ENCODE measurements at places on chromosomes 11 and 22.

DNA sequence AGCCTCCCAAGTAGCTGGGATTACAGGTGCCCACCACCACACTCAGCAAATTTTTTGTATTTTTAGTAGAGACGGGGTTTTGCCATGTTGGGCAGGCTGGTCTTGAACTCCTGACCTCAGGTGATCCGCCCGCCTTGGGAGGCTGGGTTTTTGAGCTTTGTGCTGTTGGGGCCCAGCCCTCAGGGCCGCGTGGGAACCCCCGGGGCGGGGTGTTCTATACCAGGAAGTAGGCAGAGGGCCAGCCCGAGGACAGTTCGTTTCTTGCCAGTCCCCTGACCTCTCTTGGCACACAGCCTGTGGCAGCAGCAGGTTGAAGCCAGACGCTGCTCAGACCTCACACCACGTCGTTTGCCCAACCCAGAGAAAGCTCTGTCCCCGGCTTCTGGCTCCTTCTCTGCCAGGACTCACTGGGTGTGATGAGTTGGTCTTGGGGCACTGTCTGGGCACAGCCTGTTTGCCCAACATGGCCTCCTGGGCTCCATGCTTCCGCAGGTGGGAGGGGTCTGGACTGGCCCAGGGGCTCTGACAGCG is 24.9 kb upstream of the CHKA start:
- DNase-seq = peak; percentile 54

DNA sequence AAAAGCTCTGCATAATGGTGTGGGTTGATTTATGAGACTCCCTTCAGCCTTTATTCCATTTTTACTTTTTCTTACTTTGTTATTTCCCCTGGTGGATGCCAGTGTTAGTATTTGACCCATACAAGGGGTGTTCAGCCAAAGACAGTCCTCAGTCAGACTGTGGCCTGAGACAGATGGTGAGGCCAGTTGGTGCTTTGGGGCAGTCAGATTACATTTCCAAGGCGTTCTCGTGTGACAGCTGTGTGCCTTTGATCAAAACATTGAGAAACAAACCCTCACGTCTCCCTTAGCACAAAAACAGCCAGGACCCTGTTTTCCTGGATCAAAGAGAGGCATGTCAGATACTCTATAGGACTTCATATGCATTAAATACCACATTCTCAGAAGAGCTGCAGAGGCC is 31.3 kb upstream of the SLN start:
- no peak for DNase-seq

DNA sequence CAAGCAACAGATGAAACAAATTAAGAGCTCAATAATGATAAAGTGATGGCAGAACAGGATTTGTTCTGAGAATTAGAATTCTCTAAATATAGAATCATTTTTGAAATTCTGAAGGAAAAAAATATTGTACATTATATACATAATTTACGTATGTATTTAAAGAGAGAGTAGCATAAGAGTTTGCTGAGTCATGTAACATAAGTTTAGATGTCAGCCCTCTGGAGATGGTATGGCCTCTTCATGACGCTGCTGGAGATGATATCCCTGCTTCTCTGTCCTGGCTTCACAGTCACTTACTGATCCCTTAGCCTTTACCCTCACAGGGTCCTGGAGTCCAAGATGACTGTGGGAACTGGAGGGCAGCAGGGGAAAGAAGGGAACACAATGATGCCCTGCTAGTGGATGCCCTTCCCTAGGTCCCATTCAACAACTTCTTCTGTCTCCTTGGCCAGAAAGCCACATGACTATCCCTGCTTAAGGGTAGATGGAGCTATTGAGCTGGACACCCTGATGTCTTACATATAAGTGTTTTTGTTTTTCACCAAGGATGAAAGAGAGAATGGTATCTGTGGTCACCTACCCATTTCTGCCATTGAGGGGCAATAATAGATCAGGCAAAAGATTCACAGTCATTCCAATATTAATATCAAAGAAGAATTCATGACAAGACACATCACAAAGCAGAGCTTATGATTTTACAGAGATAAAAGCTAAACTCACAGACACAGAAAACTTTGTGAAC is 753.1 kb downstream of the TBC1D22A start:
- no peak for DNase-seq

DNA sequence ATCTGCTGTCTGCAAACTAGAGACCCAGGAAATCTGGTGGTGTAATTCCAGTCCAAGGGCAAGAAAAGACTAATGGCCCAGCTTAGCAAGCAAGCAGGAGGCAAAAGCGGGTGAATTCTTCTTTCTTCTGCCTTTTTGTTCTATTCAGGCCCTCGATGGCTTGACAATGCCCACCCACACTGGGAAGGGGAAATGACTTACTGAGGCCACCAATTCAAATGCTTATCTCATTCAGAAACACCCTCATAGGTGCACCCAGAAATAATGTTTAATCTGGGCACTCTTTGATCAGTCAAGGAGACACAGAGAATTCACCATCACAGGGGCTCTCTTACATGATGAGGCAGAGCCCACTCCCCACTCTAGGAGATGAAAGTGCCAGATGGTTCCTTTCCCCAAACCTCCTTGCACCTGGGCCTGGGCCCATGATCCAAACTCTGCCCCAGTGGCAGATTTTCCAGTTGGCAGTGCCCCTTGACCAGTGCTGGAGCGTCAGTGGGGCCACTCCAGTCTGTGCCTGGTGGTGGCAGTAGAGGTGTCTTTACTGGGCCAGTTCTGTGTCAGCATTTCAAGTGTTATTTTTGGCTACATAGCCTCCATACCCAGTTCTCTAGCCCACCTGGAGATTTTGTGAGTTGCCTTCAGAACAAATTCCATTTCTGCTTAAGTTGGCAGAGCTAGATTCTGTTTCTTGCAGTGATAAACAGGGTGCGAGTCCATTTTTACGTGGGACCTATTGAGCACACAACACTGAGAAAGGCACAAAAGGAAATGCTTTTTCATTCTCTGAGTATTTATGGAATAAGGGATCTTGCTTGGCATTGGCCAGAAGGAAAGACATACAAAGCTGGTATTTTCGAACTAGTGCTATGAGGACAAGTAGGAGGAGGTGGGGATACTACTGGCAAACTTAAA is 7.5 kb downstream of the ELMOD1 start:
- DNase-seq = no peak

GRCh38 chr11:128415539-128415938 is 171.8 kb downstream of the ETS1 start:
- DNase-seq = no peak

DNA sequence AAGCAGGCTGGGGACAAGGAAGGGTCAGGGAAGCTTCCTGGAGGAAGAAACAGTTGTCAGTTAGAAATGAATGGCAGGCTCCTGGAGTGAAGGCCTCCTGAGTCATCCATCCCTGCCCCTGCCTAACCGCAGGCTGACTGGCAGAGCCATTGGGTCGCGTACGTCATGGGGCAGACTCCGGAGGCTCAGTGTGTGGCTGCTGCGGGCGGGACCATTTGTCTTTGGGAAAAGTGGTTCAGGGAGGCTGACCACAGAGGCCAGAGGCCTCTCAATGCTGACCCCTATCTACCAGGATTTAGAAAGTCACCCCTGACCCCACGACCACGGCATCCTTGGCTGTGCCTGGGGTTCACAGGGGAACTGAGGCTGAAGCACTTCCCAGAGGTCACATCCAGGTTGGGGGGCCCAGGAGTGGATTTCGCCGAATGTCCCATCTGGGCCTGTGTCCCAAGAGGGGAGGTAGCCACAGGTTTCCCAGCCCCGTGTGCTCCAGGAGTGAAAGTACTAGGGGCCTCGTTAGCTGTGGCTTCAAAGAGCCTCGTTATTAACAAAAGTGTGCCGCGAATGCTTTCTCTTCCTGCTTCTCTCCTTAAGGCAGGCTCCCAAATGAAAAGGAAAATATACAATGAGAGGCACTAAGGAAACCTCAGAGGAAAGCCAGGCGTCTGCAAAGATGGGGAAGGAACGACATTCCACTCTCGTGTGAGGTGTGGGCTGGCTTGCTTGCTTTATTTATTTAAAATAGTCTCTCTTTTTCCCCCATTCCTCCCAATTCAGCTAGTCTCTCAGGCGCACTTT is 58.9 kb downstream of the FLRT1 start:
- DNase-seq = peak; percentile 90

GRCh38 chr11:76217653-76218160 is 11.4 kb upstream of the WNT11 start:
- no peak for DNase-seq

DNA sequence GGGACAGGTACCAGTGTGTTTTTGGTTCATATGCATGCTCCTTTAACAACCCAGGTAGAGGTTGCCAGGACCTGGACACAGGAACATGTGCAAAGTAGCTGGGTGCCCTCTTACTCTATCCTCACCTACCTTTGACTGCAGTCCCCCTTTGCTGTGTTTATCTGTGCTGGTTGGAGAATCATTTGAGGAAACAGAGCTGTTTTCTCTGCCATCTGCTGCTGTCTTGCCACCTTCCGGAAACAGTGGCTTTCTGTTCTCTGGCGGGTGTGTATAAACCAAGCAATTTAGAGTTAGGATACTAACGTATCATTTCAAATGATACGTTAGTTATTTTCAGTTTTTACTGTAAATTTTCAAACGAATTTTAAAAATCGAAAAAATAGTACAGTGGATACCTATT is 171.9 kb upstream of the TTC12 start:
- no peak for DNase-seq

GRCh38 chr22:22951035-22951434 is 63.4 kb downstream of the IGLL5 start:
- DNase-seq = no peak

- no peak for DNase-seq
Measured at GRCh38 chr11:8886322-8886721, 24.7 kb upstream of the AKIP1 start.

DNA sequence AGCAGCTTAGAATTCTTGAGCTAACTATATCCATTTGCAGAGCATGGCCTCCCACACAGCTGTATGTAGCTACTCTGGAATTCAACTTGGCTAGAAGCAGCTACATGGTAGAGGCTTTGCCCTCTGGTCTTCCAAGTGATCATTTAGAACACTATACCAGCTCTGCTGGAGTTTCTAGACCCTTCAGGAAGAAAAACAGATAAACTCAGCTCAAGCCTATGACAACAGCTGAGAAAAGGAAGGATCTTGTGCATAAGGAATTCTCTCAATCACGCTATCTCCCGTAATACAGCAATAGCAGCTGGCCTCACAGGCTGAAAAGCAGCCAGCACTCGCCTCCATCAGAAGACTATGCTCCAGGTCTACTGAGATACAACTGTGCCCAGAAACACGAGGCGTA is 50.6 kb upstream of the APOA1 start:
- DNase-seq = no peak

- DNase-seq = no peak
Measured at GRCh38 chr11:7591987-7592386, 78.2 kb downstream of the PPFIBP2 start.

DNA sequence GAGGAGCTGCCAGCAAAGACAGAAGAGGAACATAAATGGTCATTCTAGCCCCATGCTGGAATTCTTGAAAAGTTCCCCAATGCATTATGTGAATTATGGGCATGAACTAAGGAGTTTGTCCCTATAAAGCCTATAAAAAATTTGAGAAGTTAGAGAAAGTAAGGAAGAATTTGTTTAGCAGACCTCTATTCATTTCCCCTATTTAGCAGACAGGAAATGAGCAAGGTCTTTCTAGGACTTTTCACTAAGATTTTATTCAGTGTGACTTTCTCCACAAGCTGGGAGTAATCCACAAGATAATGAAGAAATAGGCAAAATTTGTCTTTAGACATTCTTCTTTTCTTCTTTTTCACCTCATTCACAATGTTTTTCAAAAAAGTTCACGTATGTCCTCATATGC is 20.0 kb downstream of the PRRG4 start:
- no peak for DNase-seq

- DNase-seq = no peak
Measured at GRCh38 chr11:134471087-134471715, 59.2 kb upstream of the B3GAT1 start.

DNA sequence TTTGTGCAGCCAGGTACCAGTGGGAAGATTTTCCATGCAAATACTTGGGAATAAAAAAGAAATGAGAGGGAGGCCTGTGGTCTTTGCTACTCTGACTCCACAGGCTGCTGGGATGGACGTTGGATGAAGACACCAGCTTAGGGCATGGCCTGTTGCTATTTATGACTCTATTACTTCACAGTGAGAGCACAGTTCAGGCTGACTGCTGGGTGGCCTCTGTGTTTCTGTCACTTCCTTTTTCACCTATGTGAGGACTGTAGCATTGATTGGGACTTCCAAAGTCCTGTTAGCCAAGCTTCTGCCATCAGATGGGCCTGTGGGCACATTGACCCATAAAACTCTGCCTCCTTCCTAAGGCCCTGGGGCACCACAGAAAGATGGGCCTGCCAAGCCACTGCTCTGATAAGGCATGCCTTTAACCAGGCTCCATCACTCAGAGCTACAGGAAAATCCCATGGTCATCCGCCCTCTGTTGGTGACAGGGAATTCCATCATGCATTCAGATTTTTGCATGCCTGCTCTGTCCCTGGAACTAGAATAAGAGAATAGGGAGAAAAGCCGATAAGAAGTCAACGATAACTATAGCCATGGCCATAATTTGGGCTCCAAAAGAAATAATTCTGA is 64.6 kb downstream of the KCNJ1 start:
- no peak for DNase-seq

- DNase-seq = no peak
Measured at GRCh38 chr11:31096191-31096805, 273.2 kb downstream of the DCDC1 start.

GRCh38 chr11:121580154-121580553 is 127.4 kb upstream of the SORL1-AS1 start:
- DNase-seq = no peak

DNA sequence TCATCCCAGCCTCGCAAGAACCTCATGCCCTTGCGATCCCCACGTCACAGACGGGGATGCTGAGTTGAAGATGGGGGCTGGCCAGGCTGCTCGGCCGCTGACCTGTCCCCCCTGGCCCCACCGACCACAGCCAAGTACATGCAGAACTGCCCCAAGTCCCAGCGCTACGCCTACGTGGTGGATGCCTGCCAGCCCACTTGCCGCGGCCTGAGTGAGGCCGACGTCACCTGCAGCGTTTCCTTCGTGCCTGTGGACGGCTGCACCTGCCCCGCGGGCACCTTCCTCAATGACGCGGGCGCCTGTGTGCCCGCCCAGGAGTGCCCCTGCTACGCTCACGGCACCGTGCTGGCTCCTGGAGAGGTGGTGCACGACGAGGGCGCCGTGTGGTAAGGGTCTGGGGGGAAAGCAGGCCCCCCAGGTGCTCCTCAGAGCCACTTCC is 10.0 kb downstream of the MUC5B start:
- DNase-seq = peak; percentile 44

- no peak for DNase-seq
Measured at GRCh38 chr11:94754335-94754734, 13.8 kb upstream of the AMOTL1 start.

GRCh38 chr11:102981324-102981910 is 25.9 kb upstream of the MMP13 start:
- DNase-seq = no peak

Measured in RWPE2 (cell line).